ENCODE measurements at places on chromosomes 6 and 20.

DNA sequence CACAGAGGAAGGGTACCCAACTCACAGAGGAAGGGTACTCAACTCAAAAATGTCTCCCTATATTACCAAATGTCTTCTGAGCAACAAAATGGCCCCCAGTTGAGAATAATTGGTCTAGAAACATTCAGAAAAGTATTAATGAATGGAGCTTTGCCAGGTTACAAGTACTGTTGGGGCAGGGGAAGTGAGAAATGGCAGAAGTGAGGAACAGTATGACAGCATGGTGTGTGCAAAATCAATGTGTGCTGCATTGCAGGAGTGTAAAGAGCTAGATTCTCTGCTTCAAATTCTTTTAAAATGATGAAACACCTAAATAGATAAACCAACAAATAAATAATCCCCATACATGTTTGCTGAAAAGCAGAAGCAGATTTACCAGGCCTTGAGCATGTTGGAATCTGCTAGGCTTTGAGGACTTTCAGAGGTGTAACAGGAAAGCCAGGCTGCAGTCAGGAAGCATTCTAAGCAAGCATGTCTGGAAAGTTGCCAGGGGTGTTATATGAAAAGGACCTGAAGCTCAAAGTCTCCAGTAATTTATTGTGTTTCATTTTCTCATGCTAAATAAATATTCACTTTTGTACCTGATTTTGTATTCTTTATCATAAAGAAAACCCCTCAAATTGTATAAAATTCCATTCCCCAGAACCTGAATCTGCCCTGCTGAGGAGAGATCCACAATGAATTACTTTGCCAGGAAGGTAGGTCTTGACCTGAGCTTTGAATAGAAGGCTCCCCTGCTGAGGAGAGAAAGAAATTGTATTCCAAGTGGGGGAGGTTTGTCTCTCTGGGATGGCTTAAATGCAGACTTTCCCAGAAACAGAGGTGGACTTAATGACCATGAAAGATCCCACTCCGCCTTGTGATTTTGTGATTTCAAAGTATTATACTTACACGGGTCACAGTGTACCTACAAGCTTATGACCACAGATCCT lies 265.0 kb upstream of the MARCKS start:
- peak; percentile 42 for DNase-seq

GRCh38 chr6:106963544-106963943 lies 11.0 kb downstream of the CD24 start:
- DNase-seq = no peak

- no peak for DNase-seq
Observed at GRCh38 chr6:49980898-49981297, 11.5 kb upstream of the DEFB113 start.

GRCh38 chr6:7671076-7671475 lies 54.8 kb upstream of the BMP6 start:
- no peak for DNase-seq

DNA sequence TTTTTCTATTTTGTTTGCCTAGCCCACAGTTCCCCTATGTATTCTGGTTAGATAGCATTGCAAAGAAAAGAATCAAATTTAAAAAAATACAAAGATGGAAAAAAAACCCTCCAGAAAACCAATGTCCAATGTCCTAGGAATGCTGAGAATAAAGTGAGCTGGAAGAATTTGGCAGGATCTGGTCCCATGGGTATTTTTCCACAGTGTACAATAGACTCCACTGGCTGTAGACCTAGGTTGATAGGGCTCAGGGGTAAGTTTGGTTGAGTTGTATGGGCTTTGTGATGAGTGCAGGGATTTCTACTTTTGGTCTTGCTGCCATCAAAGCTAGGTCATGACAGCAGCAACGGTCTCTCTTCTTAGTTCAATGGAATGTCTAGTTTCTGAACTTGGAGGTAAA lies 41.5 kb downstream of the SLC22A2 start:
- DNase-seq = no peak

DNA sequence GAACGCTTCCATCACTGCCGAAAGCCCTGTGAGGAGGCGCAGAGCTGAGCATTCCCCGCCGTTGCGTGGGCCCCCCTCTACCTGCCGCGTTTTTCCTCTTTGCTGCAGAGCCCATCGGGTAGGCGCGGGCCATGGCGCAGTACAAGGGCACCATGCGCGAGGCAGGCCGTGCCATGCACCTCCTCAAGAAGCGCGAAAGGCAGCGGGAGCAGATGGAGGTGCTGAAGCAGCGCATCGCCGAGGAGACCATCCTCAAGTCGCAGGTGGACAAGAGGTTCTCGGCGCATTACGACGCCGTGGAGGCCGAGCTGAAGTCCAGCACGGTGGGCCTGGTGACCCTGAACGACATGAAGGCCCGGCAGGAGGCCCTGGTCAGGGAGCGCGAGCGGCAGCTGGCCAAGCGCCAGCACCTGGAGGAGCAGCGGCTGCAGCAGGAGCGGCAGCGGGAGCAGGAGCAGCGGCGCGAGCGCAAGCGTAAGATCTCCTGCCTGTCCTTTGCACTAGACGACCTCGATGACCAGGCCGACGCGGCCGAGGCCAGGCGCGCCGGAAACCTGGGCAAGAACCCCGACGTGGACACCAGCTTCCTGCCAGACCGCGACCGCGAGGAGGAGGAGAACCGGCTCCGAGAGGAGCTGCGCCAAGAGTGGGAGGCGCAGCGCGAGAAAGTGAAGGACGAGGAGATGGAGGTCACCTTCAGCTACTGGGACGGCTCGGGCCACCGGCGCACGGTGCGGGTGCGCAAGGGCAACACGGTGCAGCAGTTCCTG lies 693 bp downstream of the FAM50B start:
- DNase-seq = peak; percentile 21

GRCh38 chr6:44481760-44482159 lies 94.3 kb downstream of the CDC5L start:
- DNase-seq = no peak

DNA sequence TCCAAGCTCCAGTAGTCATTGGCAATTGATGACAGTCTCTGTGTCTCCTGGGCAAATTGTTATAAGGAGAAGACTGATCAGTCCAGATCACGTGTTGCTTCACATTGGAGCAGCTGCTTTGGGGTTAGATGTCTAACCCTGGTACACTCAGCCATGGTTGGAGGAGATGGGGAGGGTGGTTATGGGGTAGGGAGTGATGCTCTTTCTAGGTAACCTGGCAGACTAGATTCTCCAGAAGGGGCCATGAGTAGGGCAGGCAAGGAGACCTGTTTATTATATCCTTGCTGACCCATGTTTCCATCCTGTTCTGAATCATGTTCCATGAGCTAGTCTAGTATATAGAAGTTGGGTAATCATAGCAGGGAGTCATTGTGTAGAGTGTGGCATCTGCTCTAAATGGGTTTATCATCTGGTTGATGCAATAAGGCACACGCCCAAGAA lies 50.8 kb upstream of the BACH2 start:
- no peak for DNase-seq

DNA sequence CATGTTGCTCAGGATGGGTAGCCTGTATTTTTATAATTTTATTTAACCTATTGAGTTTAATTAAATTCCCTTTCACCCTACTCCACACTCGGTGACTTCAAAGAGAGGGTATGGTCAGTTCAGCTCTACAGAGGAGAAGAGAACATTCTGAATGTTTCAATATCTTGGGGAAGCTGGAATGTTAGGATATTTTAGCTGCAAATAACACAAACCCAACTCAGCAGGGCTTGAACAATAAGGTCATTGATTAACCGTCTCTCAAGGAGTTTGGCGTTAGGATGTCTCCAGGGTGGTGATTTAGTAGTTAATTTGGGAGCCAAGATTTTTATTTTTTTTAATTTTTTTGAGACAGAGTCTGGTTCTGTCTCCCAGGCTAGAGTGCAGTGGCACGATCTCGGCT lies 143.6 kb upstream of the SALL4 start:
- DNase-seq = no peak
